ENCODE measurements at places on chromosomes 5 and 9. TPM values are rescaled to one million over a fixed set of nuclear protein-coding genes. Genes with fewer than 3 reads are reported as not detected.
A peak's percentile ranks its signal among the peaks of the same experiment; 100 is the strongest.

Gene ZDHHC12
- 25.1 TPM for total RNA-seq

Gene LCP2
- 351 TPM for total RNA-seq

Gene LRRC19
- total RNA-seq, result not detected

Gene RPL37
- total RNA-seq, result 1,729 TPM

Gene FAM81B
- 0.94 TPM for total RNA-seq

Gene IDNK
- 9.1 TPM for total RNA-seq

GRCh38 chr9:94887721-94888120 lies 161.2 kb downstream of the AOPEP start:
- DNase-seq, result no peak

GRCh38 chr9:36148311-36149051 lies 11.9 kb downstream of the GLIPR2 start:
- DNase-seq, result peak; percentile 61

GRCh38 chr9:107090218-107090617 lies 192.9 kb upstream of the RAD23B start:
- DNase-seq, result no peak

DNA sequence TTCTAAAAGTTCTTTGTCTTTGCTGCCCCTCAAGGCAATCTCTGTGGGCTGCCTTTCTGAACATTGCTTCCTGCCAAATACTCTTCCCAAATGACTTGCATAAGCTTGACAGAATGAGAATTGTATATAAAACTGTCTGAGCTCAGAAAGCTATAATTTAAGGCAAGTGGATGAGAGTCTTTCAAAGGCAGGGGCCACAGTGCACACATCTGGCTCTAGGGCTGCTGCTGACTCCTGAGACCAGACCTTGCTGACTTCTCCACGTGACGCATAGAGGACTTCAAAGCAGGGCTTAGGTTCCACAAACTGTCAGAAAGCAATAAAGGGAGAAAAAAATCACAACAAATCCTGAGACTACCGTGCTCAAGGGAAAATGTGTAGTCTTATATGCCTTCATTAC lies 79.4 kb upstream of the DIRAS2 start:
- DNase-seq, result no peak

- DNase-seq, result no peak
These were observed 40.9 kb downstream of the NFIB start for GRCh38 chr9:14272927-14273528.

DNA sequence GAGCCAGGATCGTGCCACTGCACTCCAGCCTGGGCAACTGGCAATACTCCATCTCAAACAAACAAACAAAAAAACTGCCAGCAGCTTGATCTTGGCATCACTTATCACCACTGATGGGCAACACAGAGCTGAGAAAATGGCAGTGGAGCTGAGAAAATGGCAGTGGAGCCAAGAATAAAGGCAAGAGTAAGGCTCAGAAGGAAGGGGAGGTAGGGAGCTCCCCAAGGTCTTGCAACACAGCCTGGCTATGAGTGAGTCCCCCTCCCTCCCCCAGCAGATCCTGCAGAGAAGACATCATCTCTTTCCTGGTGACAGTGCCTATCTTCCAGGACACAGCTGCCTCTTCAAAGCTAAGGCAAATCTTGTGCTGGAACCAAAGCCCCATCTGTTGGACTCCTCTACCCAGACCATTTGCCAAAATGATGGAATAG lies 70.3 kb downstream of the UGCG start:
- DNase-seq, result no peak

DNA sequence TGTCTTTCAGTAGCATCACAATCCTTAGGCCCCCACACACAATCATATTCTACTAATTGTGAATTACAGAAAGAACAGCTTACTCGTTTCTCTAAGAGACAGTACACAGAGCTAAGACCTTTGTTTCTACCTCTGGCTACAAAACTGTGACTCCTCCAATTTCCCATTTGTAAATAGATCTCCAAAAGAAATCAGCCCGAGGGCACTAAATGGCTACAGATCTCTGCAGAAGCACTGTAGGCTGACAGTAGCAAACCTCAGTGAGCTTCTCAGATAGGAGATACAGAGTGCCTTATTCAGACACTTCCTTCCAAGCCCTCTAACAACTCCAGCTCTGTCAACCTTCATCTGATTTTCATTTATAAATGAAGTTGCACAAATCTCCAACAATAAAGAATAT lies 51.0 kb downstream of the EFNA5 start:
- DNase-seq, result no peak

DNA sequence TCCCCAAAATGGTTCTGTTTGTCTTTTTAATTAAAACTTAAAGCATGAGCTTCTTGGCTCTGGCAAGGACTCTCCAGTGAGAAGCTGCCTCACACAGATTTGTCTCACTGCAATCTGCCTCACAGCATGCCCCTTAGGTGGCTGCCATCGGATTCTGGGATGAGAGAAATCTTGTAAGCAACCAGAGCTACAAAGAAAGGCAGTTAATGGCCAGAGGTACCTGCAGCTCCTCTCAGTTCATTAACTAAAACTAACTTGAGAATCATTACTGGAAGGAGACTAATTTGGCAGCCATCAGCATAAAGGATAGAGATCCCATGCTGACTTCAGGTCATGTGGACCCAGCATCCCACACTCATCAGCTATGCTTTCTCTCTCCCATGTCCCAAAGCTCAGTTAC lies 220.6 kb upstream of the DMAC1 start:
- DNase-seq, result no peak

GRCh38 chr5:174945853-174946252 lies 221.5 kb downstream of the MSX2 start:
- no peak for DNase-seq

- no peak for DNase-seq
These were observed 40.5 kb downstream of the DAB2IP start for GRCh38 chr9:121691890-121692289.

DNA sequence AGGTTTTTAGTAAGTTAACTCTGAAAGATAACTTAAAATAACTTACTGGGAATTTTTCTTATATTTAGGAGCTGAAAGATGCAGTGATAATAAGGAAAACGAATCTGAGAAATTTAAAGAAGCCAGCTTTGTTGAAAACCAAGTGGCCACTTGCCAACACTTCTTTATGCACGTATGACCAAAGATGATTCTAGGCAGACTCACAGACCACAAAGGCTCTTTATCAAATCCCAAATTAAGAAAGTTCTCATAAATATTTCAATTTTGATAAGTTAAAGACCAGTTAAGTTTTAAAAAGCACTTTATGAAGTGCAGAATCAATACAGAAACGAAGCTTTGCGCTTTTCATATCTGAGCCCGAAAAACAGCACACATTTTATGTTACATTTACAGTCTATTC lies 1.5 kb downstream of the AFF4 start:
- no peak for DNase-seq

DNA sequence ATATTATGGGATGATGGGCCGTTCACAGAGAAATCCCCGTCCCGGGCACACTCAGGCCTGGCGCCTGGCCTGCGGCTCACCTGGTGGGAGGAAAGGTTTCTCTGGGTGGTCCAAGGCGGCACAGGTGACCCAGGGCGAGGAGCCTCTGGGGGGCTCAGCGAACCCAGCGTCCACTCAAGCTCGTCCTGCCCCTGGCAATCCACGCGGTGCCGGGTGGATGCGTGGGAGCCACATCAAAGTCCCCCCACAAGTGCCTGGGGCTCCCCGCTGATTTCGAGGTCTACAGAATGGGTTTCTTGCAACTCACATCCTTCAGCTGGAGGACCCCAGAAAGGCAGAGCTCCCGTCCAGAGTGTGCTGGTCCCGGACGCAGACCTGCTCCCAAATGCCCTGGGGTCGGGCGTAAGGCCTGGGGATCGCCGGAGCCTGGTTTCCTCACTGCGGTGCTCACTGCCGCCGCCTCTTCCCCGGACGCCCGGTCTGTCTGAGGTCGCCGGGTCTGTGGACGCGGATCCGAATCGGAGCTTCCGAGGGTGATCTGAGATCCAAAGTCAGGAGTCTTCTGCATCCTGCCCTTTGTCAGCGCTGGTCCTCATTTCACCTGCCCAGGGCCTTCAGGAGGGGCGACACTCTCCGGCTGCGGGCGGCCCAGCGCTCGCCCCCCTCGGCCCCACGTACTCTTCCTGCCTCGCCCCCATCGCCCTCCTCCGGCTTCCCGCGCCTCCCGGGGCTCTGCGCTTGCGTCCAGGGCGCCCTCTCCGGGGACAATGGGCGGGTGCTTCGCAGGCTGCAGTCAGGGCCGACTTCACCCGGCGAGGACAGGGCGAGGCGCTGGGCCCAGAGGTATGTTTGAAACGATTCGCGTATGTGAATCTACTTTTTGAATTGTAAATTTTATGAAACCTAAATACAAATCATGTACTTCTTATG lies 20.0 kb upstream of the RUFY1 start:
- DNase-seq, result peak; percentile 53

DNA sequence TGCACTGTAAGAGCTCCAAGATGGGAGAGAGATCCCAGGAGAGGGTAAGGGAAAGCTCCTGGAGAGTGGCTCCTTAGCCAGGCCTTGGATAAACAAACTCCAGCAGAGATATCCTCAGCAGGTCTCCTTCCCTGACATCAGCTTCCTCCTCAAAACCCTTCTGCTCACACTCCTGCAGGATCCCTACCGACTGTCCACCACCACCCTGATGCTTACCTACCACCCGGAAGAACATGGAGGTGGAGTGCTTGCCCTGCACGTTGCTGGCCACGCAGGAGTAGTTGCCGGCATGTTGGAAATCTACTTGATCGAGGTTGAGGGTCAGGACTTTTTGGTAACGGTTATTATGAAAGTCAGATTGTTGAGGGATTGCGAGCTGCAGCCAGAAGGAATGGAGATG lies 9.3 kb downstream of the CSF1R start:
- DNase-seq, result no peak

DNA sequence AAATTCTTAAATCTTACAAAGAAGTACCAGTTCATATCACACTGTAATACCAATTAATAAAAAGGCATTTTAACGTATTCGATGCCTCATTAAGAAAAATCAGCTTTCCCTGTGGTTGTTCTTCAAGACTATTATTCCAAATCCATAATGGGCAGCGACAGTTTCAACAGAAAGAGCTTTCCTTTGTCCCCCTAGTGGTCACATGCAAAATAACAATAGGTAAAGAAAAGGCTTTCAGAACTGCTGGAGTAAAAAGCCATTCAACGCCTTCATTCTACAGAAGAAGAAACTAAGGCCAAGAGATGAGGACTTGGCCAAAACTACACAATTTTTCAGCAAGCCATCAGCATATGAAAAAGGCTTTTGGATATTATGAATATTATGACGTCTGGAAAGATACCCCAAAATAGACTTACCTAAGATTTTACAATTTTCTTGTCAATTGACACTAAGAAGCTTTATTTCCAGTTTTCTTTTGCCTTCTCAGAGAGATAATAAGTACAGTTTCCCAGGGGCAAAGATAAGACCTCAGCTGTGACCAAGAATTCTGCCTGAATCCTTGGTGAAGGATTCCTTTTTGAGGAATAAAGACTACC lies 6.7 kb upstream of the CDH6 start:
- peak; percentile 14 for DNase-seq

DNA sequence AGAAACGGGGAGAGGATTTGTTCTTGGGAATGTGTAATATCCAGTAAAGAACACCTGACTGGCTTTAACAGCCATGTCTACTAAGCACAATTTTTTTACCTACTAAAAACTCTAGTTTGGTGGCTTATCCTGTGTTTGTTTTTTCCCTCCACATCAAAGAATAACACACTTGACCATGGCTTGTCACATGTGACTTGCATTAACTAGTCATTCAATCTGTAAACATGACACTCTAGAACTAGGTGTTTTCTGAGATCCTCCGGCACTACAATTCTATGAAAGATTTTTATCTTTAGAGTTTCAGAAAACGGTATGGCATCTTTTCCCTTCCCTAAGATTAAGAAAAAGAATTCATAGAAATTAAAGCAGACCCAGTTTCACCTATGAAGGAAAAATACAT lies 103.7 kb downstream of the CEMIP2 start:
- no peak for DNase-seq

DNA sequence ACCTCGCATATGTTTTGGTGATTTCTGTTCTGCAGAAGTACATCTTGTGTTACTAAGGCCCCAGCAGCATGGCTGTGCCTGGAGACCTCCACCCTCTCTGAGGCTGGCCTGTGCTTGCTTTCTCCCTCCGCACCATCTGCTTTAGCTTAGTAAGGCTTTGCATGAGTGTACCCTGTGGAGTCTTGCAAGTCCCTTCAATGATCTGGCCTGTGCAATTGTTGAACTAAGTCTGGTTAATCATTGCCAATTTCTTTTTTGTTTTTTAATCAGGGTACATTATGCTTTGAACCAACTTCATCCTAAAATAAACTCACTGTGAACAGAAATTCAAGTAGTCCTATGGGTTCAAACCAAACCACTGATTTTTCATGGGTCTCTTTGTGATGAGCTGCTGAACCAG lies 32.3 kb downstream of the ACOT12 start:
- no peak for DNase-seq

DNA sequence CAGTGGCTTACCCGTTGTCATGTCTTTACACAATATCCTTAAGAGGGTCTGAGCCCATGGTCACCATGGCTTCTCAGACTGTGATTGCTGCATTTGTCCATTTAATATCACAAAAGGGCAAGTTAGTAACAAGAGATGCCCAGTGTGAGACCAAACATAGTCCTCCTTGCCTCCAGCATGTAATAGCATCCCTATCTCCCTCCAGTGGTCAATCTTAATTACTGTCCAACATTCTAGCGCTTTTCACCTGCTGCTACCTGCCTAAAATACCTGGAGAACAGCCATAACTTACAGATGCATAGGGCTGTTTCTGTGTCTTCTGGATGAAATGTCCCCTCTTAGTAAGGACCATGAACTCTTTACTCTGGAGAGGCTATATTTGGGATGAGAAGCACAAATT lies 267.2 kb upstream of the DAB2 start:
- no peak for DNase-seq

DNA sequence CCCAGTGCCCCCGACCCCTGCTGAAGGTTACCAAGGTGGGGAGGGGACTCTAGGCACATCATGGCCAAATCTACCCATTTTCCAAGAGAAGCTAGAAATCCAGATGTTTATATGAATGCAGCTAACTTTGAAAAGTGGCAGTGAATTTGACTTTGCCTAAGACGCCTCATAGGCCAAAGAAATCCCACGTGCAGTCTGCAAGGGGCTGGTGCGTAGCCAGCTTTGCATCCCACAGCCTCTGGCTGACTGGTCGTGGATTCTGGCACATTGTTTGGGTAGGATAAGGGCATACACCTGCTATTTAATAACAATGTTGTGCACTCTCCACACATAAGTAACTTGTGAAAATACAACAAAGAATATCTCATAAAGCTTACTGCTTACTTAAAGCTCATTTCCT lies 3.5 kb upstream of the GADD45G start:
- no peak for DNase-seq

- DNase-seq, result peak; percentile 85
These were observed 1.4 kb downstream of the MLLT3 start for GRCh38 chr9:20620650-20621470.

DNA sequence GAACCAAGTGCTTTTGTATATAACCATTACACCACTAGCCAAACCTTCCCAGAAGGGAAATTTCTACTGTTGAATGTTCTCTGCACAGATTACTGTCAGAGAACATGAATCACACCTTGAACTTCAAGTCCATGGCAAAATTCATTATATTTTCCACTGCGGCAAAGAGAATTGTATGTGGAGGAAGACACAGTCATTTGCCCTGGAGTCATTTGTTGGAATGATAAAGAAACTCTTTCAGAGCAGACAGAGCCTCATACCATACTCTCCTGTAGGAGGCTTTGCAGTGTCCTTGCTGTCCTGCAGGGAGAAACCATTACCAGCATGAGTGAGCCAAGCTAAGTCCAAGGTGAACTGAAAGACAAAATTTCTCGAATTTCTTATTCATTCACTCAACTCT lies 369.0 kb downstream of the ARHGEF28 start:
- DNase-seq, result no peak
